Left ventricle myocardium inferior (tissue), 1 donor: ENCODE measurements at places on chromosomes 7 and 10.

- H3K36me3 ChIP-seq: no peaks in the 10 kb centered on the region
- no peak for DNase-seq
- peaks cover 4% of the 10 kb centered on the region for H3K4me1 ChIP-seq
- H3K27me3 ChIP-seq: no peaks in the 10 kb centered on the region
- peak overlapping the region; percentile 72 for H3K4me3 ChIP-seq
- H3K27ac ChIP-seq: peak overlapping the region; percentile 90
These were observed 45.0 kb upstream of the ZNF716 start for GRCh38 chr7:57404967-57405421.

DNA sequence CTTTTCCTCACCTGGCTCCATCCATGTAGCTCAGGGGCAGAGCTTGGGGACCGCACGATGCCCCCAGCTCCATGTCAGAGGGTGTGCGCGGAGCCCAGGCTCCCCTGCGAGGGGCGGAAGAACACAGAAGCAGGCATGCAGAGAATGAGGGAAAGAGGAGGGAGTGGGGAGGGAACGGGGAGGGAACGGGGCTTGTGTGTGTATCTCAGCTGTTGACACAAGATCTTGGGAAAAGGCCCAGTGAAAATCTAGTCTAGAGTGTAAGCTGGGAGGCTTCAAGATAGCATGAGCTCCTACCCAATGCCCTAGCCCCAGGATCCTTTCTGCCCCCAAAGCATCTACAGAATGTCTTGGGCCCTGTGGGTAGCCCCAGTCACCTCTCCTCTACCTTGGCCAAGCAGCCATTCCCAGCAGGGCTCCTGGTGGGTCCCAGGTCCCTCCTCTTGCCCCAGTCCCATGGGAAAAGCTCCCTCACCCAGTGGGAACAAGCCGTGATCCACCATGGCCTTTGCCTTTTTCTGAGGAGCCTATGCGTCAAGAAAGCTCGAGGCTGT lies 25.1 kb upstream of the NDST2 start:
- H3K27me3 ChIP-seq: no peaks in the 10 kb centered on the region
- H3K36me3 ChIP-seq: peaks cover 52% of the 10 kb centered on the region
- no peaks in the 10 kb centered on the region for H3K4me1 ChIP-seq

DNA sequence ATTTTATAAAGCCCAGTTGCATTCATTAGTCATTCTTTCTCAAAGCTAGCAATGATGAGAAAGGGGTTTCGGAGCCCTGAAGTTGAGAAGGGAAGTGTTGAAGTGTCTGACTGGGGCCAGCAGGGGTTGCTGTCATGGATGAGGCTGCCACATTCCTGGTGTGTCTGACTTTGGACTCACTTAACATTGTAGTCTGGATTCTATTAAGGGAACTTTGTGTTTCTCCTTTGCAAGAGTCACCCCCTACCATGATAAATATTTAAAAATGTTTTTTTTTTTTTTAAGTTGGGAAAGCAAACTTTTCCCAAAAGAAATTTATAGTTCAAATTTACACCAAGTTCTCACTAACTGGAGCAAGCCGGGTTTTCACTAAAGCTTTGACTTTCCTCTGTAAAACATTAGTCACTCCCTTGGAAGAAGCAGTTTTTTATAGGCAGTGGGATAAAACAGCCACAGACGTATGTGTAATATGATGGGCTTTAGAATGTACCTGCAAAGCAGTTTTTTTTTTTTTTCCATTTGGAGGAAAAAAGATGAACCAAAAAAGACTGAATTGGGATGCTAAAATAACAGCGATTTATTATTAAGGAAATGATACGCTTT lies 243.6 kb downstream of the TWIST1 start:
- DNase-seq: no peak
- H3K36me3 ChIP-seq: no peaks in the 10 kb centered on the region
- no peak overlapping the region for H3K27ac ChIP-seq
- H3K4me1 ChIP-seq: no peaks in the 10 kb centered on the region

DNA sequence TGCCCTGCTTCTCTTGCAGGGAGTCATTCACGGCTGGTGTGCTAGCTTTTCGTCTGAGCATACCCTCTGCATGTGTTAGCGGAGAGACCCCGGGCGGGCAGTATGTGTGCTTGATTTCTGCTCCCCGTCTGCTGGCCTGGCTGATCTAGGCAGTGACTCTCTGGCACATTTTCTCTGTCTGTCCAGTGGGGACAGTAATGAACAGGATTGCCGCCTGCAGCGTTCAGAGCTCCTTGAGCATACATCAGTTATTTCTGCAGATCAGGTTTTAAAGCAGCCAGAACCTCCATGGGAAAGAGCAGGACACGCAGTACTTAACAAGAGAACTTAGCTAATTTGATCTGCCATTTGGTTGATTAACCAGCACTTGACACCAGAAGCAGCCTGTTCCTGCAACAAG lies 242.5 kb downstream of the CELF2 start:
- peaks cover 85% of the 10 kb centered on the region for H3K4me1 ChIP-seq
- H3K27ac ChIP-seq: peak overlapping the region; percentile 84
- peaks cover 26% of the 10 kb centered on the region for H3K36me3 ChIP-seq

DNA sequence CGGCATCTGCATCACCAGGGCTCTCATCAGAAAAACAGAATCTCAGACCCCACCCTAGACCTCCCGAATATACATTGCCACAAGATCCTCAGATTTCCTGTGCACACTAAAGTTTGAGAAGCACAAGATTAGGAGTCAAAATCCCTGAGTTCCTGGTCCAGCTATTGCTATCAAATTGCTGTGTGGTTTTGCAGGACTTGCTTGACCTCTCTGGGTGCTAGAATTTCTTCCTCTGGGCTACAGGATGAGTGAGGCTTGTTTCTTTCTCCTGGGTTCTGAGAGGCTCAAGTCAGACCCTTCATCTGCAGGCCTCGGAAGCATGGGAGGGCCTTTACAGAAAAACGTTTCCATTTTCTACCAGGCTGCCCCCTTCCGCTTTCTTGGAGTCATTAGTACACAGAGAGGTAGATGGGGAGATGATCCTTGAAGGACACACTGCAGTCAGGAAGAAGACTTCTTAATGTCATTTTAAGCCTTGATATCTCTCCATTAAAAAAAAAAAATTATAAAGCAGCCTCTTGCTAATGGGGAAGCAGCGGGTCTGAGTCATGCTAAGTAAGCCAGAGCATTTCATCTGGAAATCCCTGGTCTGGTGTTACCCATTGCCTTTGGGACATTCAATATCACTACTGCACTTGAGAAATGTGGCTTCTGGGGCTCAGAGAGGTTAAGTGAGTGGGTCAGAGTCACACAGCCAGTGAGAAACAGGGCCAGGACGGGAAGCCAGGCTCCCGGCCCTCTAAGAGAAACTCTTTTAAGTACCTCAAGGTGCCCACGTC lies 173.5 kb downstream of the KCNMA1 start:
- no peaks in the 10 kb centered on the region for H3K4me1 ChIP-seq
- DNase-seq: no peak
- no peaks in the 10 kb centered on the region for H3K36me3 ChIP-seq
